ENCODE measurements at places on chromosomes 5 and 9.

DNA sequence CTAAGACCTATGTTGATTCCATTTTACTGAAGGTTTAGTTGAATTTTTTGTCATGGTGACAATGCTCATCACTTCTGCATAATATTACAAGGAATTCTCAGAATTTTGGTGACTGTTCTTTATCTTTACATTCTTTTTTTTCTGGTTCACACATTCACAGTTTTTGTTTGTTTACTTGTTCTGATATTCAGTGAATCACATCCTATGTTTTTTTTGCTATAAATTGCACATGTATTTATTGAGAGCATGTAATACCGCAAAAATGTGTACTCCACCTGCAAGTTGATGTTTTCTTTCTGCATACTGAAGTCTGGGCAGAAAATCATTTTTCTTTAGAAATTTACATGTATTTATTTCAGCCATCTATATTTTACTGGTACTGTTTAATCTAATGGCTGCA, 261.9 kb upstream of the CDH10 start:
- DNase-seq, result no peak

- no peak for DNase-seq
These were observed 104.2 kb upstream of the IER5L start for GRCh38 chr9:129282272-129282671.

DNA sequence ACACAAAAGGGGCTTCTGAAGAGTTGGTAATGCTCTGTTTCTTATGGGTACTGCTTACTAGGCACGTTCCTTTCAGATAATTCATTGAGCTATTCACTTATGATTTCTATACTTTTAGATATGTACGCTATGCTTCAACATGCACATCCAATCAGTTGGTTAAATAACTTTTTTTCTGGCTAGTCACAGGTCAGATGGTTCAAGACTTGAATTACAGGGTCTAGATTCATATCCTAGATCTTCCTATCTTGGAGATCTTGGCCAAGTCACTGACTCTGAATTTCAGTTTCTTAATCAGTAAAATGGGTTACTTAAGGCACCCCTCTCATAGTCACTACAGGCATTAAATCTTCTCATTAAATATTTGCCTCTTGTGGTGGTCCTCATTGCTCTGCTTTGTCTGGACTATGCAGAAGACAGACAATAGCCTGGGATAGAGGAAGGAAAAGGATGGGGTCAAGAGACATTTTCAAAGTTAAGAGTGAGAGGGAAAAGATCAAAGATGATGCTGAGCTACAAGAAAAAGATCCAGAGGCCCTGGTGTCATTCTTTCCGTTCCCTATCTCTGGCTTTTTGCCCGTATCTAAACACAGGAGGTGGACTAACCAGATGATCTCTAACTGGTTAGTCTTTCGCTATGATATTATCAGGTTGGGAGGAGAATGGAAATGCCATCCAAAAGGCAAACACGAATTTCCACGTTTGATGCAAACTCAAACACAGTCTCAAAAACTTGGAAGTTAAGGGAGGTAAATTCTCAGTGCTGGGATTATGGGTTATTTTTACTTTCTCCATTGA, 1.8 kb upstream of the CCDC180 start:
- no peak for DNase-seq

- no peak for DNase-seq
These were observed 140.9 kb upstream of the PIK3R1 start for GRCh38 chr5:68074633-68075032.

DNA sequence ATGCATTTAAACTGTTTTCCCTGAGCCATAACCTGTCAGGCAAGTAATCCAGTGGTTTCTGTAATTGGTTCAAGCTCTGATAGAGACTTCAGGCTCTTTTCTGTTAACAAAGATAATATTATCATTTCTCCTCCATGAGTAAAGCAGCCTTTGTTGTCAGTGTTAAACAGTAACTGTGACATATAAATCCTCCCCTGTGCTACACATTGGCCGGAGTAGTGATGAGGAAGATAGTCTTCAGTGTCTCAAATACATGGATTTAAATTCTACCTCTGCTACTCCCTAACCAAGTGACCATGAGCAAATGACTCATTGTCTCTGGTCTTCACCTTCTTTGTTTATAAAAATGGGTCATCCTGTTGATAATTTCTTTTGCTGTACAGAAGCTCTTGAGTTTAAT, 615.5 kb upstream of the CHD1 start:
- no peak for DNase-seq
